ENCODE measurements at places on chromosomes 12 and 14.

- DNase-seq = no peak
Measured at GRCh38 chr12:113289361-113289760, 45.5 kb downstream of the SLC8B1 start.

DNA sequence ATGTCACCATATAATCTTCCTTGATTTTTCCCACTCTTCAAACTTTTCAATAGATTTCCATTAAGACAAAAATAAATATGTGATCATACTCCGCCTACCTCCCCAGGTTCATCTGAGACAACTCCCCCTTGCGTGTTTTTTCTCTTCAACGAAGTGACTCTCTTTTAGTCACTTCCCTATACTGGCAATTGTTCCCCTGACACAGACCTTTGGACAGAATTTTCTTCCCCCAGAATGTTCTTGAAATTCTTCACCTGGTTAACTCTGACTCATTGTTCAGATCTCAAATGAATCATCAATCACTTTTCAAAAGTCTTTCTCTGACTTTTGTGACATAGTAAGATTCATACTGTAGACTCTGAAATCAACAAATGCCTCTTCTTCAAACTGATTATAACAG lies 727.3 kb upstream of the LMO3 start:
- DNase-seq = no peak

- DNase-seq = no peak
Measured at GRCh38 chr12:130711756-130712155, 4.3 kb downstream of the RIMBP2 start.

DNA sequence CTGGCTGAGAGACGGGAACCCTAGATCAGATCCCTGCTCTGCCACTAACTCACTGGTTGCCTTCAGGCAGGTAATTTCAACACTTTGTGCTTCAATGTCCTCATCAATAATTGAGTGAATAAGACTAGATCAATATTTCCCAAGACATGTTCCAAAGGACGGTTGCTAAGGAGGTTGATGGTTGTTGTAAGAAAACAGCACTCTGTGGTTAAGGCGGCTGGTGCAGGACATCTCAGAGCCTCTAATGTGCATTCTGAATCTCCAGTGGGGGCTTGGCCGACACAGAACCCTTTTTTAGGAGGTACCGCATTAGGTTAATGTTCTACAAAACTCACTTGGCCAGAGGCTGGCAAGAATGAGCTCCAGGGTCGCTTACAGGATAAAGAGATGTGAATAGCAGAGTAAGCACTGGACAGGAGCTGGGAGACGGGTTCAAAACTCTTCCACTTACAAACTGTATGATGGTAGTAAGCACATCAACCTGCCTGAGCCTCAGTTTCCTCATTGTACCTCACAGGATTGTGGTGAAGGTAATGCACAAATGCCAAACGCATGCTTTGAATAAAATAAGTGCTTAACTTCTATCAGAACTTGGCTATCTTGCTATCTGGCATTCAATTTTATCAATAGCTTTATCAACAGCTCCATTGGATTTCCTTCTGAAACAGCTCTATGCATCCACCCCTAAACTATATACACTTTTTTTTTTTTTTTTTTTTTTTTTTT lies 136.9 kb upstream of the PARP11 start:
- DNase-seq = no peak

DNA sequence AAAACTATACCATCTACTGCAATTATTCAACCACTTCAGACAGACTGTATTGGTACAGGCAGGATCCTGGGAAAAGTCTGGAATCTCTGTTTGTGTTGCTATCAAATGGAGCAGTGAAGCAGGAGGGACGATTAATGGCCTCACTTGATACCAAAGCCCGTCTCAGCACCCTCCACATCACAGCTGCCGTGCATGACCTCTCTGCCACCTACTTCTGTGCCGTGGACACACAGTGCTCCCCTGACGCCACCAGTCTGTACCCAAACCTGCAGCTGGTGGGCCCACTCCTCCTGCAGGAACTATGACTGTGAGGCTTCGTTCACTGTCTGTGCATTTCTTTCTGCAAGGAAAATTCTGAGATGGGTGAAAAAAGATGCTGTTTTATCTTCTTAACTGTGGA lies 284.7 kb downstream of the DAD1 start:
- DNase-seq = no peak

GRCh38 chr12:68131867-68132414 lies 27.6 kb downstream of the IFNG start:
- no peak for DNase-seq

Data from prostate gland (tissue), 2 donors.